ENCODE measurements at places on chromosomes 11 and 22. TPM values are rescaled to one million over a fixed set of nuclear protein-coding genes. Genes with fewer than 3 reads are reported as not detected.

GRCh38 chr22:46728470-46728869 is 9.6 kb downstream of the CERK start:
- no peak for DNase-seq

- DNase-seq: no peak
Measured at GRCh38 chr11:132588366-132588765, 943.9 kb downstream of the OPCML start.

DNA sequence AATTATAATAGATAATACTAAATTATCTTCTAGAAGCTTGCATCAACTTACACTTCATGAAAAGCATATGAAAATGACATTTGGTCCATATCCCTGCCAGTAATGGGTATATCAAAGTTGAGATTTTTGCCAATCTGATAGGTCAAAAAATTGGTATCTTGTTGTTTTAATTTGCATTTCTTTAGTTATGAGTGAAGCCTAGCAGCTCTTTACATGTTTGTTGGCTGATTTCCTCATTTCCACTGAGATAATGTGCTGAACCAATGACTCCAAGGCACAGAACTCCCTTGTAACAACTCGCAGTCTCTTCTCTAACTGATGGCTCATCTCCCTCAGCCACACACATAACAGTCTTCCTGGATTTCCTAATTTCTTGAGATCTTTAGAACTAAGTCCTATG is 175.3 kb upstream of the SESN3 start:
- no peak for DNase-seq

DNA sequence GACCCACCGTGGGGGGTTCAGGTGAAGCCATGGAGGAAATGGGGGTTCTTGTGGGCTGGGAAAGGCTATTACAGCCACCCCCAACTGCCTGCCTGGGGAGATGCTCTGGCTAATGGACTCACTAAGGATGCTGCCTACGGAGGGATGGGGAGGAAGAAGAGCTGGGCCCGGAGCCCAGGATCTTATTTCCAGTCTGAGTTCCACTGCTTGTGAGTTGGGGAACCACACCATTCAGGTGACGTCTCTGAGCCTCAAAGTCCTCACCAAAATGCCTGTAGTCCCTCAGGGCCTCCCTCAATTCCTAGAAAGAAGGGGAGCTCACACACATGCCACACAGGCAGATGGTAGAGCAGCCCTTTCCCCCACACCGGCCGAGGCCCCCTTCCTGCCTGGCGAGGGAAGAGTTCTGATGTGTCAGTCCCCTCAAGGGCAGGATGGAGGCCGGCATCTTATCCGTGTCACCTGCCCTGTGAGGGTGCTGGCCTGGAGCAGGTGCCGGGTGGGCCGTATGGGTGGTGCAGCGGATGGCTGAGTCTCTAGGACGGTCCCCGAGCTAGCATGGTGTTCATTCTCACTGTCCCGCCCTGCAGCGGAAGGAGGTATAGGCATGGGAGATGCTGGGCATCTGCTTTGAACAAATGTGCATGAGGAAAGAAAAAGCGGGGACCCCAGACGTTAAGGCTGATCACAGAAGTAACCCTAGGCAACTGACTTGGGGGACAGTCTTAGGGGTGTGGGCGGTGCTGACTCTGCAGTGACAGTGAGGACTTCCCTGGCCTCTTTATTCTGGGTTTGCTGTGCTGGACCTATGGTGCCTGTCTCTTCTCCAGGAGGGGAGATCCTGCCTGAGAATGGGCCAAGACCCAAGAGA is 15.7 kb downstream of the MRGPRF start:
- DNase-seq: no peak

DNA sequence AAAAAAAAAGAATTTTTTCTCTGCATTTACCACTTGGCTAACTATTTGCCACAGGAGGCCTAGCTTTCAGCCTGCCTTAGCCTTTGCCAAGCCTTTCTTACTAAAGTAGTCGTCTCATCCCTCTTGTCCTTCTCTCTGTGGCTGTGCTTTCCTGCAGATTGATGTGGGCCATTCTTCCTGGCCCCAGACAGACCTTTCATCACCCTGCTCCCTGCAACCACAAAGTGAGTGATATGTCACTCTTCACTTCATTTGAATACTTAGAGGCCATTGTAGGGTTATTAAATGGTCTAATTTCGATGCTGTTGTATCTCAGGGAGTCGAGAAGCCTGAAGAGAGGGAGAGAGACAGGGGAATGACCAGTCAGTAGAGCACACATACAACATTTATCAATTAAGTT is 37.6 kb downstream of the ART5 start:
- no peak for DNase-seq

- no peak for DNase-seq
Measured at GRCh38 chr11:12066799-12067508, 43.4 kb upstream of the MICAL2 start.

- peak; percentile 59 for DNase-seq
Measured at GRCh38 chr22:46592390-46592872, 27.8 kb upstream of the GRAMD4 start.

DNA sequence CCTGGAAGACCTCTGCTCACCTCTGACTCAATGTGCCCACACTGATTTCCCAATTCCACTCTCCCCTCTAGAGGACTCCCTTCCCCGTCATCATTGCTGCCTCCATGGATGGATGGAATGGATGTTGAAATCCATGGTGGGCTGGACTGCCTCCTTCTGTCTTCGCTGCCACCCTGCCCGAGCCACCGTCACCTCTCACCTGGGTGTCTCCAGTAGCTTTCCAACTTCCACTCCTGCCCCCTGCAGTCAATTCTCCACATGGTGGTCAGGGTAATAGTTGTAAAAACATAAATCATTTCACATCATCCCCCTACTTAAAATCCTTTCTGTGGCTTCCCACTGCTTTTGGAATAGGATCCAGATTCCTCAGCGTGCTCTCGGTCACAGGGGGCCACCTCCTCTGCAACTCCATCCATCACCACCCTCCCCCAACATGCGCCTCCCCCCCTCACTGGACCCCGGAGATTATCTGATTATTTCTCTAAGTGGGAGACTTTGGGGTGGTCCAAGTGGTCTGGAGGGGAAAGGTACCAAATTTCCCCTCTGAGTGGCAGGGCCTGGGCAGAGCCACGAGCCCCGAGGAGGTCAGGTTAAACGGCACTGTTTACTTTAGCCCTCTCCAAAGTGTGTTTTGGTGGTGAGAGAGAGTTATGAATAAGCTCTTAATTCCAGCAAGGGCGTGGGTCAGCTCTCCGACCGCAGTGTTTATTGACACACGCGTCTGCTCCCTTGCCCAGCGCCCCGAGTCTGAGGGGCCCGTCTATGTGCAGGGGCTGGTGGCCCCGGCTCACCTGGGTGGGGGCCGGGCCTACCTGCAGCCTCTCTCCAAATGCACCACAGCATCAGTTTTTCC is 313.7 kb downstream of the MN1 start:
- DNase-seq: peak; percentile 49

GRCh38 chr11:84829162-84829561 is 798.0 kb downstream of the DLG2 start:
- DNase-seq: no peak

The FZD4 gene
- total RNA-seq: 50.2 TPM

- no peak for DNase-seq
Measured at GRCh38 chr11:1875093-1875850, 16.4 kb downstream of the PRR33 start.

DNA sequence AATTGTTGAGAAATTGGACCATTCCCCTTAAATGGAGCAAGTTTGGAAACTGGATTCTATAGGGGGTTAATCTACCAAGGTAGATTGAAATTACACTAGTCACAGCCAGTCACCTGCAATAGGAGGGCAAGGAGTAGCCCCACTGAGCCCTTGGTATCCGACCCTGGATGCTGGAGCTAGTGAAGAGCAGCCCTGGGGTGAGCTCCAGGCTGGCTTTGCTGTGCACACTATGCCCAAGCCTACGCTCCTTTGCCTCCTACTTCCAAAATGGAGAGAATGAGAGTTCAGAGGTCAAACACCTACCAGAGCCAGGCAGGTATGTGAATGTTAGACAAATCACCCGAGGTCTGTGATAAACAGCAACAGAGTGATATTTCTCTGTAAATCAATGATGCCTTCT is 23.7 kb downstream of the SNU13 start:
- DNase-seq: no peak

DNA sequence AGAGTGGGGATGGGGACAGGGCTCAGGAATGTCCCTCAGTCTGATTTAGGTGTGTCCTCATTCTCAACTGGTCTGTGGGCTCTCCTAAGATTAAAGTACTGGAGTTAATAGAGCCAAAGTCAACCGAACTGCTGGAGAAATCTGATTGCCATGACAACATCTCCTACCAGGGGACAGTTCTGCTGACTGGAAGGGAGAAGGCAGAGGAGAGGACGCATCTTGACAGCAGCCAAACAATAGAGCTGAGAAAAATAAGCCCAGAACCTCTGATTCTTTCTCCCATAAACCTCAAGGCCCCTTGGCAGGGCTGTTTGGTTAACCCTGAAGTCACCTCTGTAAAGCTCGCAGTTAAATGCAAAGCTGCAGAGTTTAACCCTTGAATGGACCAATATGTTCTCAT is 2.8 kb downstream of the KCTD14 start:
- DNase-seq: no peak

DNA sequence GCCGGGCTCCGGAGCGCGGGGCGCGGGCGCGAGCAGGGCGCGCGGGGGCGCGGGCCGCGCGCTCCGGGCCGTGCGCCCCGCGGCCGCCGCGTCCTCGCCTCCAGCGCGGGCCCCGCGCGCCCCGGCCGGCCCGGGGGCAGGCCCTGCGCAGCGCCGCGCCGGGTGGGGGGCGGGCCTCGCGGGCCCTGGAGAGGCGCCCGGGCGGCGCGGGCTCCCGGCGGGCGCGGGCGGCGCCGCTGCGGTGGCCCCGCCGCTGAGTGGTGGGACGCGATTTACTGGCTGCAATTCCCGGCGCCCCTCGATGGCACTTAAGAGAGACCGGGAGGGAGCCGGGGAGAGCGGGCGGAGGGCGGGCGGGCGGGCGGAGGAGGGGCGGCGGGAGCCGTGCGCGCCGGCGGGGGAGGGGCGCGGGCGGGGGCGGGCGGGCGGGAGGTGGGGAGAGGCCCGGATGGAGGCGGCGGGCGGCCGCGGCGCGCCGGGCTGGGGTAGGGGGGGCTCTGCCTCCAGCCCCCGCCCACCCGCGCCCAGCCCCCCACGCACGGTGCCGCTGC is 73.2 kb upstream of the TCF20 start:
- no peak for DNase-seq

- DNase-seq: peak; percentile 35
Measured at GRCh38 chr11:57792870-57793269, 31.3 kb downstream of the CTNND1 start.

GRCh38 chr11:46447544-46447943 is 56.0 kb upstream of the CHRM4 start:
- no peak for DNase-seq

- DNase-seq: no peak
Measured at GRCh38 chr11:34587282-34587677, 33.6 kb upstream of the EHF start.

The TTC36 gene
- not detected for total RNA-seq

The RIMBP3B gene
- 0.09 TPM for total RNA-seq

GRCh38 chr11:119585043-119585781 is 143.8 kb downstream of the NECTIN1 start:
- DNase-seq: no peak

DNA sequence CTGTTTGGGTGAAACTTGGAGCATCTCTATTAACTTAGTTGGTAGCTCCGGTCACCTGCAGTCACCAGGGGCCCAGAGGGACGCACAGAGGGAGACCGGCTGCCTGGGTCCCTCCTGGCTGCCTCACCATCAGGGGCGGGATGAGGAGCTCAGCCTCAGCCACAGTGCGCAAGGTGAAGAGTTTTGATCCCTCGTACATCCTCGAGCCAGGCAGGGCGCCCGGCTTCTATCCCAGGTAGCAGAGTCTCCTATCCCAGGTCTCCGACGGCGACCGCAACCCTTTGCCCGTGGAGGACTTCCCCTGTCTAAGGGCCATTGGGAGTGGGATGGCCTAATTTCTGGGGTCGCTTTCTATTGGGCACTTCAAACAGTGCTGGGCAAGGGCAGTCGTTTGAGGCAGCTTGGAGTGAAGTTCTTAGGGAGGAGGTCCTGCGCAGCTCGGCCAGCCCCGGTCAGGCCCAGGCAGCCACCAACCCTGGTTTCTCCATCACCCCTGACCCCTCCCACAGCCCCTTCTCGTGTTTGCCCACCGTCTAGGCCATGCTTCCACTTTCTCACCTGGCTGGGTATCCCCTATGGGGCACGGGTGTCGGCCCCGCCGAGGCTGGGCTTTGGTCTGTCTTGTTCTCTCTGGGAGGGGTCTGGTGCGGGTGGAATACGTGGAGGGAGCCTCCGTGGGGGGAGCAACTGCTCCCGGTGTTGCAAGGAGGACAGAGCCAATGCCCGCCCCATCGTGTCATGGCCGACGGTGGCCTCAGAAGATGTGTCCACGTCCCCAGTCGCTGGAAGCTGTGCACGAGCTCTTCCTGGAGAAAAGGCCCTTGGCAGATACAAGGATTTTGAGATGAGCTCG is 3.6 kb upstream of the MRGPRG start:
- no peak for DNase-seq

- DNase-seq: peak; percentile 74
Measured at GRCh38 chr11:32172848-32173834, 82.3 kb downstream of the RCN1 start.

GRCh38 chr11:88683024-88683423 is 345.5 kb upstream of the CTSC start:
- DNase-seq: no peak

DNA sequence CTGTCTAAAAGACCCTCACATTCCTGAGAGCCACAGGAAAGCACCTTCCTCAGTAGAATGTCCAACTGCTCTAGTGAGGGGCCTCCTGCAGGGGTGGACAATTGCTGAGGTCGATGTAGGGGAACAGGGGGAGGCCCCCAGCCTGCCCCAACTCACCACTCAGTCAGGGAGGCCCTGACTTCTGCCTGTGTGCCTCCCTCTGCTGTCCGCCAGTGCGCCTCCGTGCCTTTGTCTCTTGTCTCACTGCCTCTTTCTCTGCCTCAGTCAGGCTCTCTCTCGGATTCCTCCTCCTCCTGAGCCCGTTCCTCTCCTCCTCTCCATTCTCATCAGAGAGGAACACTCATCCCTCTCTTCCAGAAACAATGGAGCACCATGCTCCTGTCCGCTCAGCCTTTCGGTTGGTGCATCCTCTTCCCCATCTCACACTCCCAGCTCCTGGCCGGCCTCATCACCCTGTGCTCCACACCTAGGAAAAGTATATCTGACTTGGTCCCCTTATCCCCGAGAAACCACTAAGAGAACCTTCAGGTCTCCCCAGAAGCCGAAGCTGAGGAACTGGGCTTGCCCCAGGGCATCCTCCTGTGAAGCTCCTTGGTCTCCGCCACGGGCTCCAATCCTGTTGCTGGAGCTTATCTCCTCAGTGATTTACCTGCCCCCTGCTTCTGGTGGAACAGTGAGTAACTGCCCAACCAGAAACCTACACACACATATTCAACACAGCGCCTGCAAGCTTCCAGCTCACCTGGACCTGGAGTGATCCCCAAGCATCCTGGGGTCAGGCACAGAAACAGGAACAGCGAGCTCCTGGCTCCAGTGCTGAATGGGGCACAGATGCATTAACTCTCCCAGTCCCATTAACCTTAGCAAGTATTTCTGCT is 2.3 kb downstream of the B3GAT1 start:
- no peak for DNase-seq

The LGALS12 gene
- total RNA-seq: not detected

DNA sequence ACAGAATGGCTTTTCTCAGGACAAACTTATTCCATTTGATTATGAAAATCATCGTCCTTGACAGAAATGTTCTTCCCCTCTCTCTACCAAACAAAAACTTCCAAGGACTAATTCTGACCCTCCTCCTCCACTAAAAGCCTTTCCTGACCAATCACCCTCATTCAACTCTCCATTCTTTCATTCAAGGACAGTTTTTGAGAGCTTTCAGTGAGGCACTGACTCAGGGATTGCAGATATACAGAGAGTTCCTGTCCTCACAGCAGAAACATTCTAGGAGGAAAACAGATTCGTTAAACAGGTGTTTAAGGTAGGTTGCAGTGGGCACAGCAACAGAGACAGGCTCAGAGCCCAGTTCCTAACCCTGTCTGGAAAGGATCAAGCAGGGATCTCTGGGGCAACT is 41.5 kb downstream of the OR4D9 start:
- no peak for DNase-seq

The ST14 gene
- not detected for total RNA-seq

Measured in fibroblast of the aortic adventitia (primary cell).